ENCODE measurements at places on chromosomes 2 and 18. TPM values are rescaled to one million over a fixed set of nuclear protein-coding genes. Genes with fewer than 3 reads are reported as not detected.

- H3K4me1 ChIP-seq, result no peaks in the 10 kb centered on the region
- no peaks in the 10 kb centered on the region for H3K27me3 ChIP-seq
- H3K27ac ChIP-seq, result no peak overlapping the region
- DNase-seq, result peak; percentile 50
- no peak overlapping the region for H3K4me3 ChIP-seq
Observed at GRCh38 chr18:72013427-72013850, 530.7 kb downstream of the CBLN2 start.

DNA sequence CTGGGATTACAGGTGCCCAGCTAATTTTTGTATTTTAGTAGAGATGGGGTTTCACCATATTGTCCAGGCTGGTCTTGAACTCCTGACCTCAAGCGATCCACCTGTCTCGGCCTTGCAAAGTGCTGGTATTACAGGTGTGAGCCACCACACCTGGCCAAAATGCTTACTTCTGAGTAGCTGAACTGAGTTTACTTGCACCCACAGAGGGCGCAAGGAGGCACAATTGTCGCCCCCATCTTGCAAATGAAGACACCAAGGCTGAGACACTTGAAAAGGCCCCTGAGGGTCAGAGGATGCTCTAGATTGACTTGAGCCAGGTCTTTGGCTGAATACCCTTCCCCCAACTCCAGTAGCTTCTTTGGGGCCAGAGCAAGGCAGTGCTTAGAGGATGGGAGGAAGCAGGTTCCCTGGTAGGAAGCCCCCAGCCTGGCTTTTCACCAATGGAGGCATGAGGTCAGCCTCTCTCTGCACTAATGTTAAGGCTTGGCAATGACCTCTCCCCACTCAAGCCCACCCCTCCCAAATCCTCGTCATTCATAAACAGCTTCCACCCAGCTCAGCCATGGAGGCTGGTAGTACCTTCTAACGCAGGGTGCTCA, 14.5 kb upstream of the KIF1A start:
- H3K27ac ChIP-seq, result no peak overlapping the region
- no peaks in the 10 kb centered on the region for H3K36me3 ChIP-seq
- H3K27me3 ChIP-seq, result peaks cover 29% of the 10 kb centered on the region
- DNase-seq, result no peak

- H3K36me3 ChIP-seq, result no peaks in the 10 kb centered on the region
- H3K4me3 ChIP-seq, result no peak overlapping the region
- H3K27ac ChIP-seq, result peak overlapping the region; percentile 33
- no peaks in the 10 kb centered on the region for H3K27me3 ChIP-seq
- peak; percentile 25 for DNase-seq
- H3K4me1 ChIP-seq, result peaks cover 65% of the 10 kb centered on the region
Observed at GRCh38 chr2:146817613-146818012, 1027.2 kb upstream of the ACVR2A start.

DNA sequence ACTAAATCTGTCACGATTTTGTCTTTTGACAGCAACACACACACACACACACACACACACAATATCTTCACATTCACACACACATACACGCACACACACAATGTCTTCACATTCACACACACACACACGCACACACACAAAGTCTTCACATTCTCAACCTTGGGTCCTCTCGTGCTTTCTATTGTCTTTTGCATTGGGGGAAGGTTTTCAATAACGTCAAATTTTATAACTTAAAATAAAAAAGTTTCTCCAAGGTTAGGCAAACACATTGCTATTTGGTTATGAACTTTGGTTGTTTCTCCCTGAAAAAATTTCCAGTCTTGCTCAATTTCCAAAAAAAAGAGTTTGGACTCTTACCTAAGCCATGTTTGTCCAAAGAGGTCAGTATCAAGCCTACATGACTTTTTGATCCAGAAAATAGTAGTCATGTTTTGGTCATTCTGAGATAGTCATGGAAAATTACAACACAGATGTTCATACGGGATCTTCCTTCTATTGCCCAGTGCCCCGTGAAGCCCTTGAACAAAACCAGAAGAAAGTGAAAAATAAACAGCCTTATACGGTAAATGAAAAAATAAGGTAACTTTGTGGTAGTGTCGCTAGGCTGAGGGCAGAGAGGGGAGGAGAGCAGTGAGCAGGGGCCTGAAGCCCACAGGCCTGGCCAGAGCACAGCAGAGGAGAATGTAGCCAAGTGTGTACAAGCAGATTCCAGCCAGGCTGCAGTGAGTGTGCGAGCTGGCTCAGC, 542.8 kb upstream of the ID2 start:
- no peak overlapping the region for H3K27ac ChIP-seq
- DNase-seq, result no peak
- no peaks in the 10 kb centered on the region for H3K36me3 ChIP-seq
- no peaks in the 10 kb centered on the region for H3K4me1 ChIP-seq

DNA sequence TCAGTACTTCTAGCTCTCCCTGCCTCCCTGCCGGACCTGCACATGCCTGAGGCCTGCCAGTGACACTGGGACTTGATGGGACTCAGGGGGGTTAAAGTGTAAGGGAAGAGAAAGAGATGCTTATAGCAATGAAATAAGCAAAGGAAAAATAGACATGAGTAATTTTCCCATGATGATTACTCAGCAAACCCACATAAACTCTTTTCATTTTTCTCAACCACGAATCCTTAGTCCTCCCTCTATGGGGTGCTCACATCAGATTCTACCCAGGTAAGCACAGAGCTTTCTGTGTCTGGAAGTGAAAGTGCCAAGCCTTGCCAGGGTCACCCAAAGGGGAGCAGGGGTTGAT, 44.8 kb upstream of the ANKRD62 start:
- no peaks in the 10 kb centered on the region for H3K36me3 ChIP-seq
- peak; percentile 31 for DNase-seq
- no peak overlapping the region for H3K4me3 ChIP-seq
- H3K27ac ChIP-seq, result no peak overlapping the region
- peaks cover 4% of the 10 kb centered on the region for H3K4me1 ChIP-seq
- peaks cover 7% of the 10 kb centered on the region for H3K27me3 ChIP-seq

The KRTCAP3 gene
- total RNA-seq, result not detected

DNA sequence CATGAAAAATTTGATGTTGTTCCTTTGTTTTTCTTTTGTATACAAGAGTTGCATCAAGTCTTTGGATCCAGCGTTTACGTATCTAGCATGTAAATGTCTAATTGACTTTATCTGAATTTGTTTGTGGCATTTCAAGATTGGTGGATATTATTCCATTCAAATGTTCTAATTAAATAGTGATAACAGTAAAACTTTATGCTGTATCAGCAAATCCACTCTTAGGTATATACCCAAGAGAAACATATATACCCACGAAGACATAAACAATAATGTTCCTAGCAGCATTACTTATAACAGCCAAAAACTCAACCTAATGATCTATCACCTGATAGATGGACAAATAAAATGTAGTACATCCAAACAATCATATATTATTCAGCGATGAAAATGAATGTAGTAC, 579.4 kb upstream of the LRATD1 start:
- no peaks in the 10 kb centered on the region for H3K36me3 ChIP-seq
- H3K4me3 ChIP-seq, result no peak overlapping the region
- no peak for DNase-seq
- H3K4me1 ChIP-seq, result no peaks in the 10 kb centered on the region

DNA sequence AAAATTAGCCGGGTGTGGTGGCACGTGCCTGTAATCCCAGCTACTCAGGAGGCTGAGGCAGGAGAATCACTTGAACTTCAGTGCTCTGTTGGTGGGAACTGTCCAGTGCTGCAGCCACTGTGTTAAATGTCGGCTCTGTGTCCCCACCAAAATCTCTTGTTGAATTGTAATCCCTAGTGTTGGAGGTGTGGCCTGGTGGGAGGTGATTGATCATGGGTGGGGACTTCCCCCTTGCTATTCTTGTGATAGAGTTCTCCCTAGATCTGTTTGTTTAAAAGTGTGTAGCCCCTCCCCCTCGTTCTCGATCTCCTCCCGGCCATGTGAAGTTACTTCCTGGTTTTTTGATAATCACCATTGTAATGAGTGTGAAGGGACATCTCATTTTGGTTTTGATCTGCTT, 9.8 kb upstream of the RPL31 start:
- no peak overlapping the region for H3K4me3 ChIP-seq
- H3K36me3 ChIP-seq, result peaks cover 53% of the 10 kb centered on the region
- H3K4me1 ChIP-seq, result no peaks in the 10 kb centered on the region
- no peak overlapping the region for H3K27ac ChIP-seq
- no peaks in the 10 kb centered on the region for H3K27me3 ChIP-seq

The HTR2B gene
- total RNA-seq, result not detected

The PROM2 gene
- total RNA-seq, result 77.8 TPM

GRCh38 chr2:160813506-160813858, 319.9 kb upstream of the RBMS1 start:
- H3K27me3 ChIP-seq, result no peaks in the 10 kb centered on the region
- no peak for DNase-seq
- H3K4me1 ChIP-seq, result peaks cover 7% of the 10 kb centered on the region
- H3K27ac ChIP-seq, result no peak overlapping the region
- no peaks in the 10 kb centered on the region for H3K36me3 ChIP-seq

GRCh38 chr18:45156946-45157345, 458.3 kb upstream of the SLC14A2 start:
- no peak for DNase-seq
- peaks cover 4% of the 10 kb centered on the region for H3K4me1 ChIP-seq
- H3K27me3 ChIP-seq, result no peaks in the 10 kb centered on the region
- no peak overlapping the region for H3K27ac ChIP-seq
- H3K36me3 ChIP-seq, result no peaks in the 10 kb centered on the region

DNA sequence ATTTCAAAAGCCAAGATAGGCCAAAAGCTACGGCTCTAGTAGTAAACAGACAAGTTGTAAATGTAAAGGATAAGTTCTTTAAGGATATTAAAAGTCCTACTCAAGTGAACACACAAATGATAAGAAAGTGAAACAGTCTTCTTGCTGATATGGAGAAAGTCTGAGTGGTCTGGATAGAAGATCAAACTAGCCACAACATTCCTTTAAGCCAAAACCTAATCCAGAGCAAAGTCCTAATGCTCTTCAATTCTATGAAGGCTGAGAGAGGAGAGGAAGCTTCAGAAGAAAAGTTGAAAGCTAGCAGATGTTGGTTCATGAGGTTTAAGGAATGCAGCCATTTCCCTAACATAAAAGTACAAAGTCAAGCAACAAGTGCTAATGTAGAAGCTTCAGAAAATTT, 111.7 kb upstream of the ZEB2 start:
- no peak overlapping the region for H3K27ac ChIP-seq
- no peaks in the 10 kb centered on the region for H3K27me3 ChIP-seq
- no peak for DNase-seq
- H3K4me3 ChIP-seq, result no peak overlapping the region

DNA sequence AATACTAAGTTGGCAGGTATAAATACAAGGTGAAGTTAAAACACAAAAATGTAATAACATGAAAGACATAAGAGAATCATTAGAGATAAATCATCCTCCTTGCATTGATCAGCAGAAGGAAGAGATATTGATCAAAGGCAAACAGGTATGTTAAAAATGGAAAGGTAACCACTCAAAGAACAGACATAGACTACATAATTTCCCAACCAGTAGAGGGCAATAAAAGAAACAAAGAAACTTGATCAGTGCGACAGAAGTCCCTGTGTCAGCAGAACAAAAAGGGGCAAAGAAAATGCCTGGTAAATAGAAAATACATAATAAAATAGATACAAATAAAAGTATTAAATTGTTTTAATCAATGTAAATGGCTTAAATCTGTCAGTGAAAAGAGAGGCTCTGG, 53.6 kb downstream of the FAM228A start:
- H3K4me1 ChIP-seq, result peaks cover 6% of the 10 kb centered on the region
- H3K27ac ChIP-seq, result no peak overlapping the region
- H3K4me3 ChIP-seq, result no peak overlapping the region
- H3K27me3 ChIP-seq, result no peaks in the 10 kb centered on the region
- no peaks in the 10 kb centered on the region for H3K36me3 ChIP-seq

The CDH19 gene
- total RNA-seq, result 0.11 TPM

DNA sequence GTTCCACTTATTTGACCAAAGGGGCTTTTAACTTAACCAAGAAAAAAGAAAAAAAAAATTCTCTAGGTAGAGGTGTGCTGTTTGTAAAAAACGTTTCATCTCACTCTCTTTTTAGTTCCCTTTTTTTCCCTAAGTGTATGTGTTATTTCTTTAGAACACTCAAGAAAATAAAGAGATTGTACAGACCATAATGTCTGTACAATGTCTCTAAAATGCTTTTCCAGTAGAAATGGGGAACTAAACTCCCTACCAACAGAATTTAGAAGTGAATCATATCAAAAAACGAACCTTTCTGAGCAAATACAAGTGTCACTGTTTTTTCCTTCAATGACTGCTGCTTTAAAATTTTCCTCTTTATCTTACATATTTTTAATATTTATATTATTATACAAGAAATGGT, 72.0 kb downstream of the CDH7 start:
- no peak overlapping the region for H3K27ac ChIP-seq
- no peak for DNase-seq
- no peaks in the 10 kb centered on the region for H3K27me3 ChIP-seq

GRCh38 chr2:136860443-136860958, 95.2 kb downstream of the THSD7B start:
- H3K27ac ChIP-seq, result no peak overlapping the region
- H3K36me3 ChIP-seq, result no peaks in the 10 kb centered on the region
- DNase-seq, result no peak
- peaks cover 32% of the 10 kb centered on the region for H3K27me3 ChIP-seq
- no peak overlapping the region for H3K4me3 ChIP-seq

The C1QL2 gene
- not detected for total RNA-seq

The FAM161A gene
- total RNA-seq, result 2.0 TPM

GRCh38 chr2:197075281-197075680, 148.8 kb upstream of the PGAP1 start:
- no peaks in the 10 kb centered on the region for H3K36me3 ChIP-seq
- no peak for DNase-seq
- no peaks in the 10 kb centered on the region for H3K27me3 ChIP-seq
- H3K4me3 ChIP-seq, result no peak overlapping the region
- H3K27ac ChIP-seq, result no peak overlapping the region
- peaks cover 21% of the 10 kb centered on the region for H3K4me1 ChIP-seq

The COLEC11 gene
- 0.44 TPM for total RNA-seq

The ACTG2 gene
- 3.8 TPM for total RNA-seq

The EGR4 gene
- not detected for total RNA-seq

GRCh38 chr2:168897449-168897848, 3.6 kb upstream of the G6PC2 start:
- H3K27me3 ChIP-seq, result peaks cover 32% of the 10 kb centered on the region
- no peaks in the 10 kb centered on the region for H3K4me1 ChIP-seq
- no peak overlapping the region for H3K4me3 ChIP-seq
- DNase-seq, result no peak
- H3K36me3 ChIP-seq, result no peaks in the 10 kb centered on the region

The SRD5A2 gene
- total RNA-seq, result 0.07 TPM

- H3K27me3 ChIP-seq, result peaks cover 60% of the 10 kb centered on the region
- no peak for DNase-seq
- no peaks in the 10 kb centered on the region for H3K4me1 ChIP-seq
- no peaks in the 10 kb centered on the region for H3K36me3 ChIP-seq
- no peak overlapping the region for H3K4me3 ChIP-seq
Observed at GRCh38 chr2:239739206-239739605, 285.9 kb downstream of the NDUFA10 start.
